NCI-H2081 (cell line): ENCODE measurements at places on chromosomes 1 and 21.

DNA sequence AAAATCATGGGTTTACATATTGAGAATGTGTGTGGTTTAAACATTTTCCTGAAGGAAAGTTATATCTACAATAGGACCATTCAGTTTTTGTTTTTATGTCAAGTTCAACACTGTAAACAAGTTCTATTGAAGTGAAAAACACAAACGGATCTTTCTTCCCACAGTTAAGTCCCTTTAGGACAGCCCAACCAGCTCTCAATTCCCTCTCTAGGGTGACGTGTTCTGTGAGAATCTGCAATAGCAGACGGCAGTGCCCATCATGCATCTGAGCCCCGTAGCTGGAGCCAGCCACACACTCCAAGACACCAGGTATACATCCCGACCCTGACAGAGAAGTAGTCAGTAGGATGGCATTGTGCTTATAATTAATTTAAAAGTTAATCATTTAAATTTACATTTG is 26.3 kb upstream of the IVNS1ABP start:
- no peak for DNase-seq

GRCh38 chr1:159089184-159089791 is 12.7 kb upstream of the AIM2 start:
- DNase-seq = no peak

- DNase-seq = no peak
Observed at GRCh38 chr1:185433667-185434066, 116.6 kb upstream of the IVNS1ABP start.

GRCh38 chr1:18606443-18607288 is 24.0 kb upstream of the PAX7 start:
- no peak for DNase-seq

DNA sequence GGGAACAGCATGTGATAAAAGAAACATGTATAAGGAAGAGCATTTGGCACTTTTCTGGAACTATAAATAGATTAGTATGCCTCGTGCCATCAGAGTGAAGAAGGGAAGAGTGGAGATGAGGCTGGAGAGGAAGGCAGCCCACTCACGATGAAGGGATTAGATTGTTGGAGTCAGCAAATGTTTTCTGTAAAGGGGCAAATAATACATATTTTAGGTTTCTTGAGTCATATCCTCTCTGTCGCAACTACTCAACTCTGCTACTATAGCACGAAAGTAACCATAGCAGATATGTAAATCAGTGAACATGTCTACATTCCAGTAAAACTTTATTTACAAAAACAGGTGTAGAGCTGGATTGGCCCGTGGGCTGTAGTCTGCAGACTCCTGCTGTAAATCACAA is 147.8 kb downstream of the TENT5C start:
- no peak for DNase-seq

DNA sequence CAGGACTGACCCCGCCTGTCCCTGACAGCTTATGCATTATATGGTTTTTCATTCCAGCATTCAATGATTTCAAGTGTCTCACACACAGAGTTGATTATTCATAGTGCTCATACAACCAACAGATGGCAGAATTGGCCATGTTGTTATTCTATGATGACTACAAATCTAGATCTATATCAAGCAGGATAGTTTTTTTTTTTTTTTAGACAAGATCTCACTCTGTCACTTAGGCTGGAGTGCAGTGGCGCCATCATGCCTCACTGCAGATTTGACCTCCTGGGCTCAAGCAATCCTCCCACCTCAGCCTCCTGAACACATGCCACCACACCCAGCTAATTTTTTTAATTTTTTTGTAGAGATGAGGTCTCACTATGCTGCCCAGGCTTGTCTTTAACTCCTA is 40.1 kb upstream of the LRRC8D start:
- DNase-seq = peak; percentile 22

- no peak for DNase-seq
Observed at GRCh38 chr1:172801771-172802322, 142.9 kb downstream of the FASLG start.

GRCh38 chr1:228955691-228956090 is 220.4 kb downstream of the RHOU start:
- DNase-seq = no peak

- no peak for DNase-seq
Observed at GRCh38 chr21:39632796-39633442, 20.2 kb downstream of the B3GALT5 start.

DNA sequence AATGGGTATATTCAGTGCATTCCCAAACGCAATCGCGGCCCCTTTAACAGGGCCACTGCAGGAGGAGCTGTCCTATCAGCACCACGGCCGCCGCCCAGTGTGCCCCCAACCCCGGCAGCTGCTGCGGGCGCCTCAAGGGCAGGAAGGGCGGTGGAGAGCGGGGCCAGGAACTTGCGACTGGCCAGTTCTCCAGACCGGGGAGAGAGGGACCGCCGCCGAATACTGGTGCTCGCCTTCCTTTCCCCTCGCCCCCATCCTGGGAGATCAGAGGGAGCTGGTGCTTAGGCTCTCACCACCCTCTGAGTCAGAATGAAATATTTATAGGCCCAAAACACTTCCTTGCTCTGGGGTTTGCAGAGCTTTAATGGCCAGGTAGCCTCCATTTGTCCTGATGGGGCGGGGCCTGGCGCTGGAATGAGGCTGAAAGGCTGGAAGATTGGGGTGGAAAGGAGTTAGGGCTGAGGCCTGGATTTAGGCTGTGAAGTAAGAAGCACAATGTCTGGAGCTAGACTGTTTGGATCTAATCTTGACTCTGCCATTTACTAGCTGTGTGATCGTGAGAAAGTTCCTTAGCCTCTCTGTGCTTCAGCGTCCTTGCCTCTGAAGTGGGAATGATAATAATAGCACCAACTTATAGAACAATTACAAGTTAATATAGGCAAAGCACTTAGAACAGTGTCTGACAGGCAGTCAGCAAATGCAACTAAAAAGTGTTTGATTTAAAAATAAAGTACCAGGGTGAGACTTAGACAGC is 75.5 kb downstream of the NAV1 start:
- no peak for DNase-seq

- DNase-seq = no peak
Observed at GRCh38 chr21:25970254-25970930, 200.2 kb downstream of the APP start.

DNA sequence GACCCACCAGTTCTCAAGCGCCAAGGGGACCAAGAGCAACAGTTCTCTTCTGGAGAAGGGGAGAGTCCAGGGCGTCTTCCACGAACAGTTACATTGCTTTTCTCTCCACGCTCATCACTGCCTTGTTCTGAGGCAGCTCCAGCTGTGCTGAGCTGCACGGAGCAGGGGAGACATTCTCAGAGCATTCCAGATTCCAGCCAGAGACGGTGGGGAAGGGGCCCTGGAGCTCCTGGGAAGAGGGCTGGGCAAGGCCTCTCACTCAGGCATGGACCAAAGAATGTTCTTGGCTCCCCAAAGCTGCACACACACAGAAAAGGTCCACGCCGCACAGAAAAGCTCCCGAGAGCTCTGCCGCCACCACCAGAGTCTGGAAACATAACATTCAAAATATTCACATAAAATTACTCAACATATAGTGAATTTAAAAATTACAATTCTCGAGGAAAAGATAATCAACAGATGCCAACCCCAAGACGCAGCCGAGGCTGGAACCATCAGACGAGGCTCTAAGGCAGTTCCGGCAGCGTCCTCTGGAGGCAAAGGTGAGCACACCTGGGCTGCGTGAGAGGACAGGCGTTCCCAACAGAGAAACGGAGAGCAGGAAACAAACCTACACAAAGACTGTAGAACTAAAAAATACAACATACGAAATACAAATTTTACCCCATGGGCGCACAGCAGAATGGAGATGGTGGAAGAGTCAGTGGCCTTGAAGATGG is 40.5 kb downstream of the UBE2G2 start:
- DNase-seq = no peak

DNA sequence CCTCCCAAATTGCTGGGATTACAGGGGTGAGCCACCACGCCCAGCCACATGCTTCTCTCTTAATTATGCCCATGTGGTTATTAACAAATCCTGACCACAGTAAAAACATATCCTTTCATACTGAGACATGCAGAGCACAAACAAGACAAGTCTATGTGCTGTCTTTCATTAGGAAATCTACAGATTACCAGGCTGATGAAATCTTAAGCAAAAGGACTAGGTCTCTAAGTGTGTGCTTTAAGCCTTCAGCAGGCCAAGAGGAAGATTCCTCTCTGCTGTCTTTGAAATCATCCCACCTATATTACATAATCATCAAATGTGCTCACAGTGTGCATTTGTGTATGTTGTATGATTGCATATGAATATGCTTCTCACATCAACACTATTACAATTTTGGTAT is 419.3 kb downstream of the KCTD3 start:
- no peak for DNase-seq

DNA sequence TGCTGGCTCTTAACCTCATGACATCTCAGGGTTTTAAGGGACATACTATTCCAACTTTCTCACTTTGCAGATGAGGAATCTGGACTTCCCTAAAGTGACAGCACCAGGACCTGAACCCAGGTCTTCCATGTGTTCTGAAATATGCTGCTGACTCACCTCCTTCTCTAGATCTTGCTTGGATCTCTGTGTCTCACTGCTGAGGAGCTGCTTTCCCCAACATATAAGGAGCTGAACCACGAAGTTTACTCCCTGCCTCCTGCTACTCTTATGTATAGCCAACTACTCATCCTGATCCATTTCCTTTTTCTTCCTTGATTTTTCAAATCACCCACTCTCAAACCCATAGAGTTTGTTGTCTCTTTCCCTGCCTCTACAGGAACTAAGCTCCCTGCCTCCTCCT is 38.2 kb downstream of the ALG14 start:
- DNase-seq = no peak

- DNase-seq = no peak
Observed at GRCh38 chr1:147500309-147500839, 40.9 kb upstream of the BCL9 start.

GRCh38 chr1:14486401-14487201 is 111.9 kb upstream of the KAZN start:
- no peak for DNase-seq

DNA sequence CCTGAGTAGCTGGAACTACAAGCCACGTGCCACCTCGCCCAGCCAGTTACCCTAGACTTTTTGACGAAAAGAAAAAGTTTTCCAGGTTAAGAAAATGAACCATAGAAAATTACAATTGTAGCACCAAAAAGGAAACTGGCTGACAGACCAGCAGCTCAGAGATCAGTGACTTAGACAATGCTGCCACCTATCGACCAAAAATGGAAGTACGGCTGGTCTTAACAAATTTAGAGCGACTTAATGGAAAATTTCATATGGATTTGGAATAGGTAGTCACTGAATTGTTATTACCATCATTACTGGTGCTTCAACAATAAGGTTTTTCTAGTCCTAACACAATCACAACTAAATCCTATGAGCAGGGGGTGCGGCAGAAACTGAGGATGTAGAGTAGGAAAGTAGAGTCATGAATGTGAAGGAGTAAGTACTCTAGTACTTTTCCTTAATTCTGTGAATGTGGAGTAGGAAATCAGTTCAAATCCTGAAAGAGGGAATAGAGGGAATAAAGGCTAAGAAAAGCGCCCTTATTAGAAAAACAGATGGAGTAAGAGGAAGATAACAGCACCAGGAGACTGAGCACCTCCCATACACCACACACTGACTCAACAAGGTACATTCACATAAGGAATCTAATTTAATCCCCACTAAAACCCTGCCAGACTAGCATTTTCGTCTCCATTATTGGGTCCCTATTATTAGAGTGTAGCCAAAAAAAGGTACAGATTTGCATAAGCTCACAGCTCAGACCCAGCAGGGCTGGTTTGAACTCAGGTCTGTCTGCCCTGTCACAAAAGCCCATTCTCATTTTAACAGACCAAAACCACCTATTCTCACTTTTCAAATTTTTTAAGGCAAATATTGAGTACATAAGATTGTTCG is 37.9 kb upstream of the MGST3 start:
- DNase-seq = peak; percentile 76

DNA sequence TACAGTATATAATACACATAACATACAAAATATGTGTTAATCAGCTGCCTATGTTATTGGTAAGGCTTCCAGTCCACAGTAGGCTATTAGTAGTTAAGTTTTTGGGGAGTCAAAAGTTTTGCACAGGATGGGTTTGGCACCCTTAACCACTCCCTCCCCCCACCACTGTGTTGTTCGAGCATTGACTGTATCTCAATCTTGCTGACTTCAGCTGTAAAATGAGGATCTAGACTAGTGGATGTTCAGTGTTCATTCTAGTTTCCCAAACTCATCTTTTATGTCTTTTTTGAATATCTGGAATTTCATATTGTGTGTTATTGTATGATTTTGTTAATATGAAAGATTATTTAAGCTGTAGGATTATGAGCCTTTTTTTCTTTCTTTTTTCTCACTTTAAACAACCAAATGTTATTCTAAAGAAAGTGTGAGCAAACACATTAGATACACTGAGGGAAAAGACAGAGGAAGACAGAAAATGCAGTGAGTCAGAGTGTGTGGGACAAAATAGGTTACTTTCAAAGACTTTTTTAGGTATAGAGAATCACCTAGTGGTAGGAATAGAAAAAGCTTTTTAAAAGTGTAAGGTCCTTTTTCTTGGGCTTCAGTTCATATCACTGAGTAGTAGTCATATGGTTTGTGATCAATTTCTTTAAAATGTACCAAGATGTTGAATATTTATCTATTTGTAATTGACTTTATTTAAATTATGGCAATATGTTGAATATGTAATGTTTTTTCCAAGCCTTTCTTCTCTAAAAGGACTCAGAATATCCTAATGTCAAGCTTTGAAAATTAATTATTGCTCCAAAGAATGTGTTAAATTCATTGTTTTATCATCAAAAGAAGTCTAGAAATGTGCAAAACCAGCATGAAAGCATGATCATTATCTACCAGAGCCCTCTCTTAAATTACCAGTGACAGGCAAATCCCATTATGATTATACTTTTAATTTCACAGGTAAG is 17.9 kb upstream of the CENPF start:
- DNase-seq = no peak

DNA sequence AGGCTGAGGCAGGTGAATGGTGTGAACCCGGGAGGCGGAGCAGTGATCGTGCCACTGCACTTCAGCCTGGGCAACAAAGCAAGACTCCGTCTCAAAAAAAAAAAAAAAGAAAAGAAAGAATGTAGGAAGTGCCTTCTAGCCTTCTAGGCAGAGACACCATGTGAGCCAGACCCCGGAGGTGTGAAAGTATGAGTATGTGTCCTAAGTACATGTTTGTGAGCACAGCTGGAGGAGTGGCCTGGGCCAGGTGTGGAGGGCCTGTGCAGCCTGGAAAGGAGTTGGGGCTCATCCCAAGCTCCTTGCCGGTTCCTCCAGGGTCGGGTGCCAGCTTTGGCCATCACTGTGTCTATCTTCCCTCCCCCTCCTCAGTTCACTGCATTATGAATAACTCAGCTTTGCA is 13.0 kb downstream of the SOX13 start:
- no peak for DNase-seq
